ENCODE measurements at places on chromosomes 1 and 21.

DNA sequence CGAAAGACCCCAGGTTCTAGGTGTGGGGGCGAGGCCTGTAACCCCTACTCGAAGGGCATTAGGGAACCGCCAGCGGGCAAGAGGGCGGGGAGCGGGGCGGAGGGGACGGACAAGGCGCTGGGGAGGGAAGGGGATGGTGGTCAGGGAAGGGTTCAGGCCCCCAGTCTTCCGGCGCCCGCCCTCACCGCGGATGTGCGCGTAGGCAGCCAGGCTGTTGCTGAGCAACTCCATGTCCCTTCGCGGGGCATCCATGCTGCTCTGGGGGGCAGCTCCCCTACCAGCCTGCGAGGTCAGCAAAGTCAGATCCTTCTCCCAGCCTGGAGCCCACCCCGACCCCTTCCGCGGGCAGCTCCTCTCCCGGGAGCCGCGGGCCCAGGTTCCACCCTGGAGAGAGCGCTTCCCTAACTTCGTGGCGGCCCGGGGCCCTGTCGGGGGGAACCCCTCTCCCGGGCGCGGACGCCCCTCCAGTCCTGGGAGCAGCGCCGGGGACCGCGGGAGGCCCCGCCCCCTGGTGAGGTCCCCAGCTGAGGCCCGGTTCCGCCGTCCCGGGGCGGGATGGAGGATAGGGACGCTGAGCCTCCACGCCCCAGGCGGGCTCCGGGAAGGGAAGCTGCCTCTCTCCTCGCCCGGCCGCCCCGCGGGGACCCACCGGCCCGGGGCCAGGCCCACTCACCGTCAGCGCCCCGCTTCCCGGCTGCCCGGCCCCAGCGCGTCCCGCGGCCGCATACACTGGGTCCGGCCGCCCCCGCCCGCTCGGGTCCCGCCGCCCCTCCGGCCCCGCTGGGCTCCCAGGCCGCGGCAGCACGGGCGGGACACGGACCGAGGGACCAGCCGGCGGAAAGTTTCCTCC lies 434 bp downstream of the EVA1B start:
- DNase-seq, result no peak

- no peak for DNase-seq
Observed at GRCh38 chr1:232571523-232571922, 58.4 kb downstream of the SIPA1L2 start.

GRCh38 chr1:153346077-153346723 lies 2.4 kb downstream of the PGLYRP4 start:
- DNase-seq, result no peak

DNA sequence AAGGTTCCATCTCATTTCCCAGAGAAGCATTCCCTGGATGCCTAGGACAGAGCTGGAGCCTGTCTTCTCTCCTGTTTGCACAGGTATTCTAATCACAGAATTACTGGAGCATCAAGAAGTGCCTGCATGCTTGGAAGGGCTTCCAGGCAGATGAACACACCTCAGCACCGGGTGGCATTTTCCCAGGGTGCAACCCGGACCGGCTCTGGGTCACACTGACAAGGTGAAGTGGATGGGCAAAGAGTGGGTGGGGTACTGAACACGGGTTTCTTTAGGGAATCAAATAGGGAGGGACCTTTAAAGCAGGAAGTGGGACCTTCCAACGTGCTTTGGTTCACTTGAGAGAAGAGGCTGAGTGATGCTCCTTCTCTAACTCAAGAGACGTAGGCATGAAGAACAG lies 7.1 kb upstream of the PEF1 start:
- no peak for DNase-seq

- DNase-seq, result no peak
Observed at GRCh38 chr1:61395146-61395800, 312.9 kb downstream of the NFIA start.

- DNase-seq, result peak; percentile 81
Observed at GRCh38 chr1:64343105-64343822, 126.7 kb upstream of the CACHD1 start.

DNA sequence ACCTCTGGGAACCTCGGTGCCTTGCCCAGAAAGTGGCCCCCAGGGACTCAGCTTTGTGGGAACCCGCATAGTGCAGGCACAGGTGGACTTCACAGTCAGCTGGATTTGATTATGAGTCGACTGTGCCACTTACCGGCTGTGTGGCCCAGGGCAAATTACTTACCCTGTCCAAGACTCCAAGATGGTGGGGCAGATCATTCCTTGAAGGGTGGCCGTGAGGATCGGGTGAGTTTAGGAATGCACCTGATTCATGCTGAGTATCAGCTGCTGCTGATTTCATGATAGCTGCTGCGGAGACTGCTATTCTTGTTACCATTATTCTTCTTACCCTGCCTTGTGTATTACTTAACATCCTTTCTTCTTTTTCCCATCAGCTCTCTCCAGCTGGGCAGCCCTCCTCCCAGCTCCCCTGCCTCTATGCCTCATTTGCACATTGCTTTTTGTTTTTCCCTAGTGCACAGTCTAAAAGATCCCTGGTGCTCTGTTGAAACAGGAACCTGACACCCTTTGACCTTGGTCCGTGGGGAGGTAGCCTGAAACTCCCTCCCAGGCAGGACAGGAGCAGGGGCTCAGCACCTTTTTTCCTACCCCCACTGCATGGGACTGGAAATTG lies 40.5 kb upstream of the FHAD1 start:
- no peak for DNase-seq

DNA sequence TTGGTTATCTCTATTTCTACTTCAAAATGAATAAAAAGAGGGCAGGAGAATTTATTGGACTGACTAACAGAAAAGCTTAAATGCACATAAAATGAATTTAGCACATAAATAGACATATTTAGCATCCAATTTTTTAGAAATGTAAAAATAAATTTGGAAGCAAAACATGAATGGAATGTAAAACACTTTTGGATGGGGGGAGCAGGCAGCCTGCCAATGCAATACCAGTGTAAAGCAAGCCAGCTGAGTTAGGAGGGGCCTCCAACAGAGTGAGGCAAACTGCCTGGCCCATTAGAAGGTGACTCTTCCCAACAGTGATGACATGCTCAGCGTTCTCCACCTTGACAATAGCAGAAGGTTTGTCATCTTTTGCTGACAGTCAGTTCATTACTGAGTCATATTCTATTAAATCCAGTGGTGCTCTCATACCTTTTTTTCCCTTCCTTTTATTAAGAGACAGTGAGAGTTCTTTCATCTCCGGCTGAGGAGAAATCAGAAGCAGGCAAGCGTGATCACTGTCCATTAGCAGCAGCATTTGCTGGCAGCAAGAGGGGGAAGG lies 19.5 kb upstream of the EXO1 start:
- DNase-seq, result no peak

GRCh38 chr1:22736501-22737080 lies 26.0 kb downstream of the EPHB2 start:
- DNase-seq, result no peak

- DNase-seq, result no peak
Observed at GRCh38 chr21:17841103-17841502, 21.9 kb upstream of the C21orf91 start.

Measured in LoVo (cell line).